ENCODE measurements at places on chromosomes 7 and 10.

GRCh38 chr10:59857921-59858320 lies 48.4 kb downstream of the CCDC6 start:
- DNase-seq: no peak

GRCh38 chr7:40288827-40289226 lies 154.0 kb downstream of the SUGCT start:
- no peak for DNase-seq

- no peak for DNase-seq
Observed at GRCh38 chr7:3301831-3302618, 973 bp downstream of the SDK1 start.

- DNase-seq: no peak
Observed at GRCh38 chr10:104232613-104233102, 494 bp upstream of the CFAP43 start.

GRCh38 chr7:100356416-100357068 lies 1.4 kb upstream of the PILRB start:
- no peak for DNase-seq

GRCh38 chr7:69939317-69939716 lies 341.0 kb downstream of the AUTS2 start:
- DNase-seq: no peak

DNA sequence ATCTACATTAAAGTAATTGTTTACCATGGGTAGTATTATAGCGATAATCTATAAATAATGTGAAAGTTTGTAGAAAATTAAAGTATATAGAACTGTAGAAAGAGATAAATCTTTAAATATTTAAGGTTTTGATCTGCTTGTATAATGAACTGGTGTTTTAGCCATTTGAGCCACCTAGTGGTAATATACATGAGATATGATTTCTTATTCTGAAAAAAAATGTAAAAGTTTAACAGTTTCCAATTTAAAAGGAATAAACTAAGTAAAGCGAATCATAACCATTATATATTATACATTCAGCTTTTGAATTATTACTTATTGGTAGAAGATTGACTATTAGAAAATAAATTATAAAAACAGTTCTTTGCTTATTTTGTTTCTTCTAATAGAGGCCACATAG lies 91.2 kb downstream of the OTUD1 start:
- no peak for DNase-seq

DNA sequence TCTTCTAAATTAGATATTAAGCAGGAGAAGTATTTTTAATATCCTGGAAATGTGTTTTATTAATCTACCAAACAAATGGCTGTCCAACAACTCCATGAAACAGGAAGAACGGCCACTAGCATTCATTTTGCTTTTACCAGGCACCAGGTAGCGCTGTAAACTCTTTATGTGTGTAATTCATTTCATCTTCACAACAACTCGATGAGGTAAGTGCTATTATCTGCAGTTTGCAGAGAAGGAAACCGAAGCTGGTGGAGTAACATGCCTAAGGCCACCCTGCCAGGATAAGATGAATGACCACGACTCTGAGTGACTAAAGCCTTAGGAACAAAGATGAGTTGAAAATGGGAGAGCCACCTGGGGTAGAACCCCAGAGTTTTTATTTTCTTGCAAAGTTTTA lies 101.2 kb downstream of the KIAA1217 start:
- no peak for DNase-seq

- DNase-seq: no peak
Observed at GRCh38 chr10:57015187-57015586, 654.1 kb upstream of the ZWINT start.

- DNase-seq: no peak
Observed at GRCh38 chr7:1569016-1569415, 816 bp downstream of the PSMG3 start.

GRCh38 chr7:151056666-151057505 lies 811 bp downstream of the CDK5 start:
- DNase-seq: no peak

DNA sequence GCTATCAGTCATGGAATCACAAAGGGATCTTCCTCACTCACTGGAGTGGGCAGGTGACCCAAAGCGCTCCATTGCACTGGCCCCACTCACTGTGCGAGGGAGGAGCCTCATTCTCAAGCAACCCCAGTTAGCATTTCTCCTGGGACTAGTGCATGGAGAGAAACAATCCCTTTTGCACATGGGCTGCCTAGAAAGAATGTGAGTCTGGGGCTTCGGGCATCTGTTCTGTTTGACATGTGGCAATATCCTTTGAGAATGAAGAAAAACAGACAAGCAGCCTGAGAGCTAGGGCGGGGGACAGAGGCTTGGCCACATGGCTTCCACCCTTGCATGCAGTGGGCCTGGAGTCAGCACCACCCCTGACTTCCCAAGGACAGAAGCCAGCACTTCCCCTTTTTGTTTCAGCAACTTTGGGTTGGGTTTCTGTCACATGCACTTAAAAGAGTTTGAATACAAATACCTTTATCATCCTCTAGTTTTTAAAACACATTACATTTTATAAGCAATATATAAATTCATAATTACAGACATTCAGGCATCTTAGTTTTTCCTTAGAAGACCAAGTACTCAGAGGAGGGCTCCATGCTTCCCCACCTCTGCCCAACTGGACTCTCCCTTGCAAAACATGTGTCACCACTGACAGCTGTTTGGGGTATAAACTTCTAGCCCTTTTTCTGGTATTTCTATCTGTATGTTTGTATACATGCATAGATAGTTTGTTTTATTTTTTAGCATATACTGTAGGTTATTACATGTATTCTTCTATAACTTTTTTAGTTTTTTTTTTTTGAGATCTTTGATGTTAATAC lies 73.8 kb downstream of the RBM20 start:
- DNase-seq: no peak

DNA sequence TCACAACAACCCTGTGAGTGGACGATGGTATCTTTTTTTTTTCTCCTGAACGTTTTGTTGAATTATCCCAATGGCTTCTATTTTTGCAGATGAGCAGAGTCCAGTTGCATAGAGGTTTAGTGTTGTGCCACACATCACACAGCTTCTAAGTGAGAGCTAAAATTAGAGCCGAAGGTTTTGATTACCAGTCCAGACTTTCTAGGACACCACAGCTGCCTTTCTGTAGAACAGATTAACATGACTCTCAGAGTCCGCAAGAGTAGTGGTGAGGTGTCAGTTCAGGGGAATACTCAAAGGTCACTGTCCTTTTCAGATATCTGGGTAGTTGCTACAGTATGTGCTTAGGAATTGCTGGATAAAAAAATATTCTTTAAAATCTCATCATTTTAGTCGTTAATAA lies 13.8 kb downstream of the SGPL1 start:
- DNase-seq: no peak

DNA sequence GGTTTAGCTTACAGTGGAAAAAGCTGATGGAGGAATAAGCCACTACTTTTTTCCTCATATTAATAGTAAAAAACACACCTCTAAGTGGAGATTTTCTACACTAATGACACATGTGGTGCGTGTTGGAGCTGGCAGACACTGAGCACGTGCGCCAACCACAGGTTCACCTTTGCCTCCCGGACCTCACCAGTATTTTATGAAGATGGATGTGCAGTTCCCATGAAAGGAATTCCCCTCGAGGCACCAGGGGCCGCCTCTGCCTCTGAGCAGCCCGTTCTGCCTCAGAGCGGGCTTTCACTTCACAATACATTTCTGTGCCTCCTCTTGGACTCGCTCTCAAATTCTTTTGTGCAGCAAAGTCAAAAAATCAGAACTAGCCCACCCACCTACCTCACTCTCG lies 477.5 kb upstream of the ADARB2 start:
- DNase-seq: no peak

GRCh38 chr7:151110941-151111645 lies 24.8 kb downstream of the AGAP3 start:
- peak; percentile 44 for DNase-seq

DNA sequence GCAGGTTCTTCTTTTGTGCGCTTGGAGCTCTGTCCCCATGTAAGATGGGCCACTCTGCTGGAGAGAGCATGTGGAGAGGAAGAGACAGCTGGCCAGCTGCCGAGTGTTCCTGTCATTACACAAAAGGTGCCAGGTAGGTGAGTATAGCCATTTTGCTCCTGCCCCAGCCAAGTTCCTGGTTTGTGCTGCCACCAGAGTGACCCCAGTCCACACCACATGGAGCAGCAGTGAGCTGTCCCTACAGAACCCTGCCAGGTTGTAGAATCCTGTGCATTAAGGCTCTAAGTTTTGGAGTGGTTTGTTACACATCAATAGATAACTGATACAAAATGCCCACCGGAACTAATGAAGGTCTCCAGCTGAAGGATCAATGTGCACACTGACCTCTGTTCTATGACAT lies 84.6 kb upstream of the GHITM start:
- DNase-seq: no peak

GRCh38 chr7:43212921-43213320 lies 100.5 kb downstream of the HECW1 start:
- DNase-seq: no peak

DNA sequence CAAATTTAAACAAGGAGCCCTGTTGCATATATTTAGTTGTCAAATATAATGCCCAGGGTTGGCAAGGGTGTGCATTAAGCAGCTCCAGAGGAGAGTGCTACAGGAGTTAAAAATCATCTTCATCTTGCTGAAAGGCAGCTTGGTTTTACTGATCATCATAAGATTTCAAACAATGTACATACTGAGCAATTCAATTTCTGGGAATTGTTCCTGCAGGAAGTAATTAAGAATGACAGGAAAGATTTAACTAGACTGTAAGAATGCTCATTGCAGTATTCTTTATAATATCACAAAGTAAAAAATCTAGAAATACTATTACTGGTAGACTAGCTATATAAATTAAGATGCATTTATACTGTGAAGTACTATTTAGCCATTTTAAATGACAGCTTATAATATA lies 153.6 kb downstream of the DYNC1I1 start:
- DNase-seq: no peak

GRCh38 chr10:132693676-132694075 lies 92.3 kb downstream of the NKX6-2 start:
- DNase-seq: no peak

GRCh38 chr10:31146491-31147209 lies 115.0 kb upstream of the ZNF438 start:
- no peak for DNase-seq

GRCh38 chr10:86287110-86287793 lies 79.3 kb downstream of the GRID1 start:
- no peak for DNase-seq

DNA sequence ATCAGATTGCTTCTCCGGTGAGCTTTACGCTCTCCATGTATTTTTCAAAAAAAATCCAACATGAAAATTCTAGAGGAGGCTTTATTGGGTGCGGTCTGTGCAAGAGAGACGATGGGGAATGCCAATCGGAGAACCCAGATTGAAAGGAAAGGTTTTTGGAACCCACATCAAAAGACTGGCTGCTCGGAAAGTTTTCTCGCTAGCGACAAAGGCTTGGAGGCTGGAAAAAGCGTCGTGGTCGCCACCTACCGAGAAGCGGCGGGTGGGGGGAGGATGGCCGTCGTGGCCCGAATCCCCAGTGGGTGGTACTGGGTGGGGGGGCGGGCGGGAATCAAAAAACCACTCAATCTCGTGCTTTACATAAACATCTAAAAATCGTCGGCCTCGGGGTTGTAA lies 1.1 kb upstream of the GTF2I start:
- no peak for DNase-seq

- no peak for DNase-seq
Observed at GRCh38 chr10:123741146-123741545, 75.0 kb downstream of the GPR26 start.

GRCh38 chr7:138878051-138878450 lies 80.1 kb upstream of the ATP6V0A4 start:
- no peak for DNase-seq

DNA sequence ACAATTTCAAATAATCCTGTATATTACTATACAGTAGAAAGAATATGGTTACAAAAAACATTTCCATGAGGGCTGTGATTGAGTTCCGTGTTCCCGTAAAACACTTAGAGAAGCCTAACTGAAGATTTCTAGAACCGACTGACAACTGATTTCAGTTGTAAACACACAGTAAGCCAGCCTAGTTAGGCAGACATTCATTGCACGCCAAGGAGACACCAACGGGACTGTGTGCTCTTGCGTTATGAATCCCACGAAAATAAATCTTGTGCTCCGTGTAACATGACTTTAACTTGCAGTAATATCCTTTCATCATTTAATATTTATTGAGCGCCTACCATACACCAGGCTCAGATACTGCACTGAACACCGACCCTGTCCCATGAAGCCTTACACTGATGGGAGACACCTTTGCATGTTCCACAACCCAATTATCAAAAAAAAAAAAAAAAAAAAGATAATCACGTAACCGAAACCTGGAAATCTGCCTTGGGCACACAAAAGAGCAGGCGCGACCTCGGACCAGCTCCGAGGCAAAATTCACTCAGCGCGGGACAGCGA lies 420 bp upstream of the KLHL7 start:
- no peak for DNase-seq

DNA sequence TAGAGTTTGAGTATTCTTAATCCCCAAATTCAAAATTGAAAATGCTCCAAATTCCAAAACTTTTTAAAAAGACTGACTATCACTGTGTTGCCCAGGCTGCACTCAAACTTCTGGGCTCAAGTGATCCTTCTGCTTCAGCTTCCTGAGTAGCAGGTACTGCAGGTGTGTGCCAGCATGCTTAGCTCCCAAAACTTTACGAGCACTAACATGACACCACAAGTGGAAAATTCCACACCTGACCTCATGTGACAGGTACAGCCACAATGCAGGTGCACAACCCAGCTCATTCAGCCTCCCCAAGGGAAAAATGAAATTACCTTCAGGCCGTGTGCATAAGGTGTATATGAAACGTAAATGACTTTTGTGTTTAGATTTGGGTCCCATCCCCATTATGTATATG lies 16.5 kb downstream of the CDC123 start:
- DNase-seq: no peak

DNA sequence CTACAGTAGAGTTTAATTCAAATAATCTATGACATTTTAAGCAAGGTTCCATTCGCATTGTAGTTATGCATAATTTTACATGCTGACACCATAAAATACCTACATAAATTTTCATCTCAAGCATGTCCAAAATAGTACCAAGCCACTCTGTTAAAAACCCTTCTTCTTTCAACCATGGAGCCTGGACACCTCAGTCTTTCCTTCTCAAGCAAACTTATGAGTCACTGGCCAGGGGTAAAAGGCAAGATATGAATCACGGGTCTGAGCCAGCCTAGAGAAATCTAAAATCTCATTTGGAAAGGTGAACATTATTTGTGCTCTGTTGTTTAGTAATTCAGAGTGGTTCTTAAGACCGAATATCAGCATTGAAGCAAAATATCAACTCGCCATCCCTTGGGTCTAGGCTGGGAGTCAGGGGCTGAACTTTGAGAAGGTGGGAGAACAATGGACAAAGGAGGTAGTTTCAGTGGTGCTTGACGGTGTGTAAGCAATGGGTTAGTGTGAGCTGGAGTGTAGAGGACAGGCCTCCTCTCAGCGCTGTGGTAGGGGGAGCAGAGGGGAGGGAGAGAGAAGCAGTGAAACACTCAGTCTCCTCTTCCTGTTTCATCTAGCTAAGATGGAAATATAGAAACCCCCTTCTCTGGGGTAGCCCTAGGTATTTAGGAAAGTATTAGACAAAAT lies 19.1 kb upstream of the GPAM start:
- no peak for DNase-seq

DNA sequence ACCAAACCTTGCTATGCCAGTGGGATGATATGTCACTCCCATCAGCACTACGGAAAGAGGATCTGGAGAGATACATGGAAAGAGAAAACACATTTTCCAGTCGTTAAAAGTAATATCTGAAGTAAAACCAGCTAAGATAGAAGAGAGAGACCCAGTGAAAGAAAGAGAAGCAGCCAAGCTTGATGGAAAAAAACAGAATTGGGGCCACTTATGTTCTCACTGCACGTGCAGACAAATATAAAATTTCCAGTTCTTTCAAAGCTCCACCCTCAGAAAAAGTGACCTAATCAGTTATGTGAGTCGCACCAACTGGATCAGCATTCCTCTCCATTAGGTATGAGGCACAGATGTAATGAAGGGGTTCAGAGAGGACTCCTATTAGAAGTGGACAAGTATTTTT lies 266.1 kb downstream of the MTERF1 start:
- DNase-seq: no peak

Data from NK-92 treated with Interleukin-12 subunit alpha and Interleukin-12 subunit beta, amount 100 ng/mL, for 24 hours (cell line).